ENCODE measurements at places on chromosomes 6 and 20. TPM values are rescaled to one million over a fixed set of nuclear protein-coding genes. Genes with fewer than 3 reads are reported as not detected.

RNF182 gene
- total RNA-seq, result 0.65 TPM

GPLD1 gene
- total RNA-seq, result 0.06 TPM

PLTP gene
- 3.4 TPM for total RNA-seq

SLC22A2 gene
- not detected for total RNA-seq
